ENCODE measurements at places on chromosomes 1 and 21.

- no peak for DNase-seq
These were observed 81.9 kb upstream of the EDN2 start for GRCh38 chr1:41566274-41566885.

GRCh38 chr1:150385537-150386445, 21.8 kb downstream of the RPRD2 start:
- DNase-seq: no peak

- peak; percentile 3 for DNase-seq
These were observed 31.9 kb downstream of the MROH9 start for GRCh38 chr1:170967042-170967910.

DNA sequence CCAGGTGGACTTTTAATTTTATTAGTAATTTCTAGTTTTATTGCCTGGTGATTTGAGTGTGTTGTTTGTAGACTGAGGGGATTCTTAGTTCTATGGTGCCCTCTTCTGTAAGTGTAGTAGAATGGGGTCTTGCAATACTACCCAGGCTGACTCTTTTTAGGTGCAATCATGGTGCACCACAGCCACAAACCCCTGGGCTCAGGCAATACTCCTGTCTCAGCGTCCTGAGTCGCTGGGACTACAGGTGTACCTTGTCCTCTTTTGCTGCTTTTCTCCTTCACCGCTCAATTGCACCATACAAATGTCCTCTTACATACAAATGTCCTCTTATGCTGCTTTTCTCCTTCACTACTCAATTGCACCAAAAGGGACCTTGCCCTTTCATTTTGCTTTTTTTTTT, 43.1 kb downstream of the SCP2 start:
- no peak for DNase-seq
